Smooth muscle cell of the pulmonary artery (primary cell): ENCODE measurements at places on chromosomes 7 and 10. TPM values are rescaled to one million over a fixed set of nuclear protein-coding genes. Genes with fewer than 3 reads are reported as not detected.

The GPR22 gene
- not detected in 2 replicates for total RNA-seq

The NEUROG3 gene
- total RNA-seq, result not detected in 2 replicates

The COL26A1 gene
- total RNA-seq, result not detected in 2 replicates

The SKIDA1 gene
- 0.20 and 0.36 TPM in 2 replicates for total RNA-seq

The OR13A1 gene
- total RNA-seq, result not detected in 2 replicates

The MBL2 gene
- total RNA-seq, result not detected in 2 replicates

The PLPP4 gene
- 1.2 and 4.3 TPM in 2 replicates for total RNA-seq

The NUTM2D gene
- 1.9 and 2.1 TPM in 2 replicates for total RNA-seq

The ACTL6B gene
- total RNA-seq, result not detected in 2 replicates

The PDGFA gene
- 61.0 and 91.5 TPM in 2 replicates for total RNA-seq

The FERD3L gene
- not detected in 2 replicates for total RNA-seq
